Endodermal cell (in vitro differentiated cells): ENCODE measurements at places on chromosomes 4 and X. TPM values are rescaled to one million over a fixed set of nuclear protein-coding genes. Genes with fewer than 3 reads are reported as not detected.
A peak's percentile ranks its signal among the peaks of the same experiment; 100 is the strongest.

ARX gene
- total RNA-seq = 0.07 and 0.09 TPM in 2 replicates

- H3K27me3 ChIP-seq = no peaks in the 10 kb centered on the region
- no peak overlapping the region for H3K4me3 ChIP-seq
- no peaks in the 10 kb centered on the region for H3K4me1 ChIP-seq
- no peaks in the 10 kb centered on the region for H3K36me3 ChIP-seq
- DNase-seq = peak; percentile 53
- H3K27ac ChIP-seq = no peak overlapping the region
These were observed 85.5 kb upstream of the TET2 start for GRCh38 chr4:105061136-105061696.

SATL1 gene
- total RNA-seq = 0.21 to 0.58 TPM (median 0.54 TPM) in 3 replicates

GDPD2 gene
- total RNA-seq = 1.4 to 1.6 TPM (median 1.5 TPM) in 3 replicates

DNA sequence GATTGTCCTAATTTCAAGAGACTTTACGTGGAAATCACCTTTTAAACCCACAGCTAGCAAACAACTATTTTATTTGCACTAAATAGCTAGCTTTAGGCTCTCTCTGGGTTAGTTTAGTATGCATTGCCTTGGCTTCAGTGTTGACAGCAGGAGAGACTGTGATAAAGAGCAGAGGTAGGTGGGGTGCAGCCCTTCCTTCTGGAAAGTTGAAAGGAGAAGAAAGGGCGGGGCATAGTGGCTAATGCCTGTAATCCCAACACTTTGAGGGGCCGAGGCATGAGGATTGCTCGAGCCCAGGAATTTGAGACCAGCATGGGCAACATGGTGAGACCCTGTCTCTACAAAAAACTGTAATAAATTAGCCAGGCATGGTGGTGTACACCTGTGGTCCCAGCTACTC is 29.0 kb upstream of the TMEM154 start:
- H3K4me3 ChIP-seq = no peak overlapping the region
- H3K27ac ChIP-seq = no peak overlapping the region
- H3K4me1 ChIP-seq = no peaks in the 10 kb centered on the region
- no peaks in the 10 kb centered on the region for H3K36me3 ChIP-seq
- no peaks in the 10 kb centered on the region for H3K27me3 ChIP-seq
